ENCODE measurements at places on chromosomes 3 and 15. TPM values are rescaled to one million over a fixed set of nuclear protein-coding genes. Genes with fewer than 3 reads are reported as not detected.

LTK gene
- total RNA-seq: not detected

NEK11 gene
- total RNA-seq: 2.2 TPM

RASL12 gene
- 39.0 TPM for total RNA-seq

PLA2G4F gene
- not detected for total RNA-seq

PRKCD gene
- 4.2 TPM for total RNA-seq

SSUH2 gene
- total RNA-seq: not detected

MINAR1 gene
- total RNA-seq: 3.2 TPM

CLDN18 gene
- not detected for total RNA-seq

MEX3B gene
- 8.9 TPM for total RNA-seq

ILDR1 gene
- total RNA-seq: not detected

ADGRG7 gene
- not detected for total RNA-seq

THBS1 gene
- total RNA-seq: 241 TPM

CFAP100 gene
- not detected for total RNA-seq

GPR171 gene
- not detected for total RNA-seq

GPR62 gene
- 0.08 TPM for total RNA-seq

NPHP3 gene
- 29.9 TPM for total RNA-seq

PTX3 gene
- 417 TPM for total RNA-seq

LEKR1 gene
- total RNA-seq: 0.24 TPM

FOXB1 gene
- not detected for total RNA-seq

MESP2 gene
- total RNA-seq: 2.0 TPM

SIDT1 gene
- 0.13 TPM for total RNA-seq

C2CD4A gene
- not detected for total RNA-seq

CASR gene
- total RNA-seq: not detected

TMC3 gene
- not detected for total RNA-seq

DPPA2 gene
- not detected for total RNA-seq

CCDC80 gene
- total RNA-seq: 48.7 TPM

Data from epithelial cell of alveolus of lung (primary cell).